ENCODE measurements at places on chromosomes 4 and X.

DNA sequence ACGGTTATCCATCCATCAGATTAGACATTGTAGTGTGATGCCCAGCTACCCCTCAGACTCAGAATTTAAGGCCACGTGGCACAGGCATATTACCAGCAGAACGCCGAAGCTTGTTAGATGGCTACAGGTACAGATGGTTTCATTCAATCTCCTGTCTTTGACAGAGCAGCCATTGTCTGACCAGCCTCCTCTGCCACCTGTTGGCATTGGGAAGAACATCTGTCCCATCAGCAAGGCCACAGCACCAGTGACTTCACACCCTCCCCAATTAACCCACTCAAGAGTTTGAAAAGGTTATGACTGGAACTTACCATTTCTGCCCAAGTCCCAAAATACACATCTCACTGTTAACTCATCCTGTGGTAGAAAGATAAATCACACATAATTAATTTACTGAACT lies 22.0 kb upstream of the PHKA2 start:
- DNase-seq = no peak

DNA sequence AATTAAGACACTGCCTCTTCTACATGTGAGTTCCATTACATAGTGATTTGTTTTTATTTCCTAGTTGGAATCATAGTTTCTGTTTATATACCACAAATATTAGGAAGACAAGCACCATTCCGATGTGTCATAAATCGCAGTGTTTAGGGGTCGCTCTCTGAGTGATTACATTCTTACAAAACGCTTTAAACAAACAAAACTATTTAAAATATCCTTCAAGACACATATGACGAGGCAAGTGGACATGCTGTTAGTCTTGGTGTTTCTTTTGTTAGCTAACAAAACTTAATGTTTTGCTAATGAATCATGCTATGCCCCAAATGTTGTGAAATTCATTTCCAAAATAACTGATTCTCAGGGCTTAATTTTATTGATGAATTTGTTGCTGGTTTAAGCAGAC lies 1219.3 kb upstream of the PRKX start:
- DNase-seq = no peak

GRCh38 chrX:134173541-134174272 lies 63.3 kb upstream of the CCDC160 start:
- DNase-seq = no peak

- no peak for DNase-seq
These were observed 262.6 kb downstream of the ADGRL3 start for GRCh38 chr4:61462451-61463326.

GRCh38 chr4:67198727-67199126 lies 346.6 kb downstream of the CENPC start:
- DNase-seq = no peak

DNA sequence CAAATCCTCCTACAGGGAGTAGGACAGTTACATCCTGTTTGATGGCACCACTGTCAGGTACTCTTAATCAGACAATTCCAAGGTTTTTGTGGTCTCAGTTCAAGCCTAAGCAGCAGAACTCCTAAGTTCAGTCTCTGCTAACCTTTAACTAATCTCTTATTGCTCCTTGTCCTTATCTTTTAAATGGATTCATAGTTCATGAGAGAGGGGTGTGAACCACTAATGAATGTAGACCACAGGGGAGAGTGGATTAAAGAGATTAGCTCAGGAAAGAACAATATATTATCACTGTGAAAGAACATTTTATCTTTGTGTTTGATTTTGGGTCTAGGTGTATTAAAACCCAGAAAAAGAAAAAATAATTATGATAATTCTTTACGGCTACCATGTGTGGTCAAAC lies 168.9 kb downstream of the DCK start:
- DNase-seq = no peak

DNA sequence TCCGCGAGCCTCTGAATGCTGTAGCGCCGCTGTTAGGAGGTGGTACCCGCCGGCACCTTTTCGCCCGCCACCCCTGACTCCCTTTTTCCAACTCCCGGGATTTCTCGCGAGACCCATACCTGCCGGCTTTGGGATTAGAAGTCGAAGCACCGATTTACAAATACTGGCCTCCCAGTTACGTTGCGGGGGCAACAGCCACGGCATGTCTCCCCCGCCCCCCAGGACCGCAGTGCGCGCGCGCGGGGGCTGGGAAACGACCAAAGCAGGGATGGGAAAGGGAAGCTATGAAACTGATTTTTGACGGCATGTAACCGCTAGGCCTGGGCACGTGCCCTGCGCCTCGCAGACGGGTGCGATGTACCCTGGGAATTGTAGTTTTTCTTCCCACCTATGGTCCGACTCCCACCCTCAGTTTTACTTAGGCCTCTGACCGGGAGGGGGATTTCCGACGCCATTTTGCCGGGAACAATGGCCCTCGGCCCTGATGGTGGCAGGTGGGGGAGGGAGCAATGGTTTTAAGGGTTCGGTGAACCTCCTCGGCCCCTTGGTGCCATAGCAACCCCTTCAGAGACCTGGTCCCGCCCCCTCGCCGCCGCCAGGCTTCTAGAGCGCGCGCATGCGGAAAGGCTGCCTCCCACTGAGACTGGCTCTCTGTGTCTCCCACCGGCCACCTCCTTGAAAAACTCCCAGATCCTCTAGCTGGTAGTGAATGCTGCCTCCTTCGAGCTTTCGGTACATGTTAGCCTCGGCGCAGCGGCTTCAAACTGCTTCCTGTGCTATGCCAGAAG lies 772 bp upstream of the WNK3 start:
- peak; percentile 29 for DNase-seq

- DNase-seq = no peak
These were observed 21.6 kb downstream of the SYNPO2 start for GRCh38 chr4:118910221-118910620.

- no peak for DNase-seq
These were observed 12.0 kb upstream of the TMEM154 start for GRCh38 chr4:152691761-152692160.

GRCh38 chrX:64204701-64205440 lies 637 bp downstream of the AMER1 start:
- DNase-seq = peak; percentile 39

- DNase-seq = no peak
These were observed 13.2 kb upstream of the MAN2B2 start for GRCh38 chr4:6561706-6562371.

GRCh38 chr4:169761846-169762245 lies 4.1 kb upstream of the HPF1 start:
- DNase-seq = no peak

Data from DMS 273 treated with DMSO at 0.1 percent for 48 hours (cell line).